NCI-H1694 treated with DMSO at 0.1 percent for 48 hours (cell line): ENCODE measurements at places on chromosomes 11 and 22.

DNA sequence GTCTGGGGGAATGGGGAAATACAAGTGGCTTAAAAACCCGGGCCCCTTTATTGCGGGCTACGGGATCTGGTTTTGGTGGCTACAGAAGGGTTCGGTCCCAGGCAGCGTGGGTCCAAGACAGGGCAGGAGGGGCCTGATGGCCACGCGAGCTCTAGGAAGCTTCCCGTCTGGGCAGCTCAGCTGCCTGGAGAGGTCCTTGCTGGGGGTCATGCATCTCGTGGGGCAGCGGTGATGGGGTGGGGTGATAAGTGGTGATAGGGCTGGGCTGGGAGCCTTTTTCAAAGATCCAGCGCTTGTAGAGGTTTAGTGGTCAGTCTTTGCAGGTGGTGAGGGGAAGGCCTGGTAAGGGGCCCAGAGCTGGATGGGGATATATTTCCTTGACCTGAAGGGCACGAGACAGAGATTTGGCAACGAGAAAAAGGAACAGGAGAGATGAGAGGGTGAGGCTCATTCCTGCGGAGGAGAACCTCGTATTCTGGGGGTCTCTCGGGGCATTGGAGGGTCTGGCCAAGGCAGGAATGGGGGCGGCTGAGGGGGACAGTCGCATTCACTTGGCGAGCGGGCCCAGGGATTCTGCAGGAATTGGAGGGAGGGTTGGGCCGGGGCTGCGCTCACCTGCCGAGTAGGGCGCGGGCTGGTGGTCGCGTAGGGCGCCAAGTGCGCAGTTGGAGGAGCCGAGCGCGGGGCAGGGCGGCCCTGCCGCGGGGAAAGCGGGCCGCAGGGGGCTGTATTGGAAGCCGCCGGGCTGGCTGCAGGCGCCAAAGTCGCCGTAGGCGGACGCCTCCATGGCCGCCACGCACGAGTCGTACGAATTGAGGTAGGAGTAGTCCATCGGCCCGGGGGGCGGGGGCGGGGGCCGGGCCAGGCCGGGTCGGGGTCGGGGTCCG lies 560 bp downstream of the PHOX2A start:
- no peak for DNase-seq

- DNase-seq, result no peak
These were observed 68.4 kb downstream of the MYEOV start for GRCh38 chr11:69362315-69362714.

DNA sequence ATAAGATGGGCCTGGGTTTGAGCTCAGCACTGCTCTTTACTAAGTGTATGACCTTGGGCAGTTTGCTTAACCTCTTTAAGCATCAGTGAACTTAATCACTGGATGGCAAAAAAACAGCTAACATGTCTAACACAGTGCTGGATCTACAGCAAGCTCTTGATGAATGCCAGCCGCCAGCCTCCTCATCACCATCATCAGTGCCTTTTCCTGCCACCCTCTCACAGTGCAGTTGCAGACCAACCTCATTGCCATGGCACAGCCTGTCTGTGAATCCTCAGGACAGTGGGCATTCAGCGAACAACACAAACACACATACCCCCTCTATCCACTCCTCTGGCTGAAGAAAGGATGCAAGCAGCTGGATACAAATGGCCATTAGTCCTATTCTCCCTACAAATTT lies 133.0 kb downstream of the OPCML start:
- DNase-seq, result no peak

GRCh38 chr22:46774253-46774979 lies 12.0 kb downstream of the TBC1D22A start:
- DNase-seq, result no peak

- DNase-seq, result no peak
These were observed 60.9 kb upstream of the EED start for GRCh38 chr11:86183694-86184093.

- DNase-seq, result no peak
These were observed 33.4 kb downstream of the REXO2 start for GRCh38 chr11:114472661-114473060.

- no peak for DNase-seq
These were observed 14.2 kb downstream of the PDE3B start for GRCh38 chr11:14657841-14658240.

GRCh38 chr11:70901951-70902521 lies 350.3 kb downstream of the SHANK2 start:
- DNase-seq, result no peak

DNA sequence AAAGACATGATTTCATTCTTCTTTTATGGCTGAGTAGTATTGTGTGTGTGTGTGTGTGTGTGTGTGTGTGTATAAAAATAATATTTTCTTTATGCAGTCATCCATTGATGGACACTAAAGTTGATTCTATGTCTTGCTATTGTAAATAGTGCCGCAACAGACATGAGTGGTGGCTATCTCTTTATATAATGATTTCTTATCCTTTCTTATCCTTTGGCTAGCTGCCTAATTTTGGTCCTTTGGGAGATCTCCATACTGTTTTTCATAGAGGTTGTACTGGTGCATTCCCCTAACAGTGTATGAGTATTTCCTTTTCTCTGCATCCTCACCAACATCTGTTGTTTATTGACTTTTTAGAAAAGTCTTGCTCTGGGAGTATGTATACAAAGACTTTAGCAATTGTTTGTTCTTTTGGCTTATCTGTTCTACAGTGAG lies 107.0 kb downstream of the STIM1 start:
- no peak for DNase-seq

GRCh38 chr22:44473580-44473979 lies 24.5 kb downstream of the RTL6 start:
- no peak for DNase-seq

DNA sequence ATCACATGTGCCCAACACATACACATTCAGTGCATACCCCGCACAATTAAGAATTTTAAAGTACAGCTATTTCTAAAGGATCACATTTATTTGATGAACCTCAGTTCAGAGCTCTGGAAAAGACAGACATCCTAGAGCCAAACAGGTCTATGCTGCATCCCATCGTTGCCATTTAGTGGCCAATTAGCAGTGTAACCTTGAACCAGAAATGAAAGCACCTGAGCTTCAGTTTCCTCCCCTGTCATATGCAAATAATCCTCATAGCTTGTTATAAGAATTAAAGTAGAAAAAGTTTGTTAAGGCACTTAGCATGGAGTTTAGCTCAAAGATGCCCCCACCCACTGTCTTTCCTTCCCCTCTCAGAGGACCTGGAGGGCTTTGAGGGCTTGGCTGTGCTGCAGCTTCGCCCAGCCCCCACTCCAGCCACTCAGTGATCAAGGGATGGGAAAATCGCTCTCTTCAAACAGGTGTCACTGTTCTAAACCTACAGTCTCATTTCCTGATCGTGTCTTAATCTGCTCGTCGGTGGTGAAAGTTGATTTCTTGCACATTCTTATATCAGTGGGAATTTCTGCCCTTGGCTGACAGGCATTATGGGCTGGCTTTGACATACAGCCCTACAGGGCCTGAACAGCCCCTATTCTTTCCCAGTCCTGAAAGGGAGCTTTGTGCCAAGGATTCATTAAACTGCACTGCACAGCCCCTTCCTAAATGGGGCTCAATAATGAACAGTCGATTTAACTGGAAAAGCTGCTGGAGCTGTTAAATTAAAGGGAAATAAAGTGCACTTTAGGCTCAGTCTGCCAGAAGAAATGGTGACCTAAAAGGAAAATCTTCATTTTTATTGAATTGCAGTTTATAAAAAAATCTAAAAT lies 23.3 kb upstream of the FAM181B start:
- DNase-seq, result peak; percentile 37

DNA sequence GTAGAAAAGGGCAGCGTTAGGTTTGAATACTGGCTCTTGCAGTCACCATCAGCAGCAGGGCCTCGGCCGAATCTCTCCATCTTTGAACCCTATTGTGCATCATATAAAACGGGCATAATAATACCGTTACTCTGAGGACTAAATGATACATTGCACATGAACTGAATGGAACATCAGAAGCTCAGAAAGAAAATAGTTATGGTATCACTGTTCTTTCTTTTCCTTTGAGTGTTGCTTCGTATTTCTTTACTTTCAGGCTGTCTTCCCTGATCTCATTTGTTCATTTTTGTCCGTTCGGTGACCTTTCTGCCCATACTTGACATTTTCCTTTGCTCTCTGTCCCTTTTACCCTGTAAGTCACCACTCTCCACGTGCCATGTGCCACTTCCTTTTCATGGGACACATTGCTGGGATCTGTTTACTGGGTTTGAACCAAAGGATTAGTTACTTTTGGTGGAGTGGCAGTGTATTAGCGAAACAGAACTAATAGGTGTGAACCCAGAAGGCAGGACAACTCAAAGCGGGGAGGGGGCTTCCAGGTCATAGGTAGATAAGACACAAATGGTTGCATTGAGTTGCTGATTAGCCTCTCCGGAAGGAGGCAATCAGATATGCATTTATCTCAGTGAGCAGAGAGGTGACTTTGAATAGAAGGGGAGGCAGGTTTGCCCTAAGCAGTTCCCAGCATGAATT lies 717 bp upstream of the ZNF202 start:
- DNase-seq, result no peak

DNA sequence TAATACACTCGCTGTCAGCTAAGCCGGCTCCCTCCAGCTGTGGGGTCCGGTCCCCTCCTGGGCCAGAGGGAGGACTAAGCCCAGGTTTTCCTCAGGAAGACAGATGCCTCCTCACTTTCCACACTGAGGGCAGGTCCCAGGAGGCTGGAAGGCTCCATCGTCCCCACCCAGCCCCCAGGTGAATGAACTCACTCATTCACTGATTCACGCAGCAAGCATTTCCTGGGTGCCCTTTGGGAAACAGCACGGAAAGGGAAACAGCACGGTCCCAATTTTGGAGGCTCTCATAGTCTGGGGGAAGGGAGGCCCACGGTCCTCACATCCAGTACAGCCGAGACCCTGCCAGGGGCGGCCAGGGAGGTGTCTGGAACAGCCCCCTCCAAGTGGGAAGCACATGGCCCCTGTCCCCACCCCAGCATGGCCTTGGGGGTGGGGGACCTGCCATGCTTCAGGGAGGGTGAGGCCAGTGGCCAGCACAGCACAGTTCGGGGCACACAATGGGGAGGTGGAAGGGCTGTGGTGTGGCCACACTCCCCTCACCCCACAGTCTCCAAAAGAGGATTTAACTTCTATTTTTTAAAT lies 9.3 kb upstream of the TH start:
- DNase-seq, result no peak

- DNase-seq, result no peak
These were observed 116.0 kb upstream of the ANO1 start for GRCh38 chr11:69962152-69962551.

- no peak for DNase-seq
These were observed at the start of gene MYO18B for GRCh38 chr22:25741692-25742626. Gene MYO18B, plus strand, starts transcription at chr22:25742188. Its CDS starts 18,905 bp downstream, at chr22:25761093.

- DNase-seq, result no peak
These were observed 510 bp downstream of the PPME1 start for GRCh38 chr11:74171630-74171968.

- DNase-seq, result no peak
These were observed 87.5 kb downstream of the MN1 start for GRCh38 chr22:27714068-27714467.

DNA sequence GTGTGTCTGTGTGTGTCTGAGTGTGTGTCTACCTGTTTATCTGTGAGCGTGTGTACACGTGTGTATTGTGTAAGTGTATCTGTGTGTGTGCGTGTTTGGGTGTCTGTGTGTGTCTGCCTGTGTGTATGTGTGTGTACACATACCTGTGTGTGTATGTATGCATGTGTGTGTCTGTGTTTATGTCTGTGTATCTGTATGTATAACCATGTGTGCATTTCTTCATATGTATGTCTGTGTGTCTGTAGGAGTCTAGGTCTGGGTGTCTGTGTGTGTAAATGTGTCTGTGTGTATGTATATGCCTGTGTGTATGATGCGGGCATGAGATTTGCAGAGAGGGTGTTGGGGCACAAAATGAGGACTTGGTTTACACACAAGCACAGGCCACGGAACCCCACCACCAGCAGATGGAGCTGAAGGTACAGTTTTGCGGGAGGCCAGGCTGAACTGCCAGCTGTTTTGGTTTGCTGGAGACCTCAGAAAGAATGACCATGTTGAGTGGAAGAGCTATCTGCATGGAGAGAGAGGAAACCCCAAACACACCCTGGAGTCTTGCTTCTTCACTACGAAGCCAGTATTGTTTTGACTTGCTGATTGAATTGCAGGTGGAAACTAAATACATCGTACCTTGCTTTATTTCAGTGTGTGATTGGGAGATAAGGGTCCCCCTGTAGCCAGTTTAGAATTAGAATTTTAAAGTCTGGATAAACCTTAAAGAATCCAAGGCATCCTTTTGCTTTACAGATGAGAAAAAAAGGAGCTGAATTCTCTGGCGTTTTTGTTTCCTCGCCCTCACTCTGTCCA lies 497.2 kb downstream of the NTM start:
- DNase-seq, result peak; percentile 3

GRCh38 chr11:112355726-112356125 lies 95.1 kb upstream of the PLET1 start:
- DNase-seq, result no peak

- no peak for DNase-seq
These were observed 40.8 kb downstream of the GRAMD1B start for GRCh38 chr11:123470842-123471241.

DNA sequence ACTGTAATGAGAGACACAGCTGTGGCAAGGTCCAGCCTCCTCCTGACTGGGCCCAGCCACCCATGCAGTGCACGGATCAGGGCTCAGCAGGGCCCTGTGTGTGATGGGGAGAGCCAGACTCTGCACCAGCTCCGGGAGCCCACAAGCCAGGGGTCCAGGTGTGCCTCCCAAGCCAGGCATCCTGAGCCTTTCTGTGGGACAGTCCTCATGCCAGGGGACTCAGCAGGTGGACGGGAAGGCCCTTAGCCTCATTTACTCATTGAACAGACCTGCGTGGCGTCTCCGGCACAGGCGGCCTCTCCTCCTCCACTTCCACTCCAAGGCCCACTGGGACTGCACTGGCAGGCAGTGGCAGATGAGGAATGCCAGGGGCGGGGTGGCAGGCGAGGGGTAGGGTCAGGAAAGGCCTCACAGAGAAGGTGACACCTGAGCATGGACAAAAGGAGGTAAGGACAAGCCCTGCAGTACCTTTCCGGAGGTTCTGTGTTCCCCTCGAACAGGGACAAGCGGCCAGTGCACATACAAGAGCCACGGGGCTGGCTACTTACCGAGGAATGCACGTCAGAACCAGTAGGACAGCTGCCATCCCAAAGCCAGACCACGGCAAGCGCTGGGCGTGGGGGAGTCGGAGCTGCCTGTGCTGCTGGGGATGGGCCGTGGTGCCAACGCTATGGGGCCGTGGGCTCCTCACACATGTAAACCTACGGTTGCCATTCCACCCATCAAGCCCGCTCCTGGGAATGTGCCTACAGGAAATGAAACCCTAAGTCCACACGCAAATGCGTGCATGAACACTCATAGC lies 52.7 kb downstream of the IGF2 start:
- DNase-seq, result no peak

DNA sequence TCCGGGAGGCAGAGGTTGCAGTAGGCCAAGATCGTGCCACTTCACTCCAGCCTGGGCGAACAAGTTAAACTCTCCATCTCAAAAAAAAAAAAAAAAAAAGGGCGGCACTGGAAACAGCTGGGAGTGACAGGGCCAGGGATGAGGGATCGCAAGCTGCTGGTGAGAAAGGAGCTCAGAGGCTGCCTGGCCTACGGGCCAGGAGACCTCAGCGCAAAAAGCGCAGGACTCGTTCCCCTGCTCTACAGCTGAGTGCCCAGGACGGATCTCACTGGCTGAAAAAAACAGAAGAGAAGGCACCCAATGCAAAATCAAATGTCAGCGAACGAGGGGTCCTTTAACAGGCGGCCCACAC lies 650 bp upstream of the NUP50 start:
- no peak for DNase-seq

GRCh38 chr11:119641983-119642745 lies 86.8 kb downstream of the NECTIN1 start:
- DNase-seq, result no peak

GRCh38 chr11:86918973-86919372 lies 36.2 kb downstream of the FZD4 start:
- no peak for DNase-seq
